Endothelial cell (in vitro differentiated cells): ENCODE measurements at places on chromosomes 7 and 10. TPM values are rescaled to one million over a fixed set of nuclear protein-coding genes. Genes with fewer than 3 reads are reported as not detected.

GRCh38 chr10:47176206-47176902 lies 123.6 kb upstream of the GDF10 start:
- DNase-seq, result no peak
- H3K4me3 ChIP-seq, result no peak overlapping the region
- H3K27ac ChIP-seq, result no peak overlapping the region

GRCh38 chr7:13952921-13953320 lies 36.5 kb downstream of the ETV1 start:
- H3K36me3 ChIP-seq, result no peaks in the 10 kb centered on the region

GRCh38 chr7:29197916-29198315 lies 3.3 kb downstream of the CHN2 start:
- H3K36me3 ChIP-seq, result no peaks in the 10 kb centered on the region
- peaks cover 11% of the 10 kb centered on the region for H3K27me3 ChIP-seq
- no peak for DNase-seq
- peaks cover 11% of the 10 kb centered on the region for H3K4me1 ChIP-seq
- no peak overlapping the region for H3K27ac ChIP-seq

- H3K27ac ChIP-seq, result no peak overlapping the region
- H3K27me3 ChIP-seq, result peaks cover 3% of the 10 kb centered on the region
- H3K4me1 ChIP-seq, result peaks cover 13% of the 10 kb centered on the region
- peaks cover 3% of the 10 kb centered on the region for H3K36me3 ChIP-seq
- H3K4me3 ChIP-seq, result no peak overlapping the region
Observed at GRCh38 chr7:23594879-23595604, 2.1 kb upstream of the CCDC126 start.

GRCh38 chr7:116670409-116671015 lies 1.5 kb upstream of the MET start:
- H3K4me1 ChIP-seq, result peaks cover 27% of the 10 kb centered on the region
- H3K4me3 ChIP-seq, result no peak overlapping the region
- peaks cover 5% of the 10 kb centered on the region for H3K27me3 ChIP-seq
- H3K27ac ChIP-seq, result no peak overlapping the region

DNA sequence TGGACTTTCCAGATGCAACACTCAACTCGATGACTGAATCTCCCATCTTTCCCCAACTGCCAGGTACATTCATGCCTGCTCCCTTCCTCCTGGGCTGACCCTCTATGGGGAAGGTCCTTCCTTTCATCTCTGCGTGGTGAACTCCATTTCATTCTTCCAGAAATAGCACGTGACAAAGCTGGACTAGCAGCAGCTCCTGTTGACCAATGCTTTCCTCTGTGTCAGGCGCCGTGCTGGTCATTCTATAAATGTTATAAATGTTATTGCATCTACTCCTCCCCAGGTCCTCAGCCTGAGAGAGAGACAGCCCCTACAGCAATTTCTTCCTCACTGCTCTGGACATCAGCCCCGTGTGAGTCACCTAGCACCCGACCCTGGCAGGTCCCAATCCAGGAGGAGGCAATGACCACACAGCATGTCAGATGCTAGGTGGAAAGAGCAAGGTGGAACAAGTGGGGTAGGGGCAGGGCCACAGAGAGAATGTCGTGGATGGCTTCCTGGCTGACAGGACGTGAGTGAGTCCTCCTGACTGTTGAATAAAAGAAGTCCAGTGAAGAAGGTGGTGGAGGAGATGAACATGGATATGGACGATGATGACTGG lies 178.1 kb downstream of the ADAM12 start:
- no peaks in the 10 kb centered on the region for H3K36me3 ChIP-seq
- DNase-seq, result no peak
- H3K4me3 ChIP-seq, result no peak overlapping the region
- no peaks in the 10 kb centered on the region for H3K4me1 ChIP-seq

- H3K27ac ChIP-seq, result no peak overlapping the region
- H3K4me1 ChIP-seq, result no peaks in the 10 kb centered on the region
- H3K36me3 ChIP-seq, result peaks cover 3% of the 10 kb centered on the region
- H3K27me3 ChIP-seq, result peaks cover 2% of the 10 kb centered on the region
- no peak overlapping the region for H3K4me3 ChIP-seq
Observed at GRCh38 chr7:71453630-71454029, 321.7 kb downstream of the GALNT17 start.

GRCh38 chr10:106310596-106310995 lies 853.9 kb downstream of the SORCS1 start:
- no peaks in the 10 kb centered on the region for H3K36me3 ChIP-seq
- H3K27ac ChIP-seq, result no peak overlapping the region
- H3K27me3 ChIP-seq, result no peaks in the 10 kb centered on the region
- H3K4me3 ChIP-seq, result no peak overlapping the region

- DNase-seq, result no peak
- H3K27me3 ChIP-seq, result peaks cover 7% of the 10 kb centered on the region
- peaks cover 9% of the 10 kb centered on the region for H3K36me3 ChIP-seq
- no peak overlapping the region for H3K27ac ChIP-seq
- H3K4me1 ChIP-seq, result peaks cover 13% of the 10 kb centered on the region
Observed at GRCh38 chr10:92238054-92238585, 52.8 kb downstream of the CPEB3 start.

GRCh38 chr7:1548438-1548831 lies 7.6 kb downstream of the TMEM184A start:
- no peaks in the 10 kb centered on the region for H3K27me3 ChIP-seq
- no peak overlapping the region for H3K27ac ChIP-seq
- no peaks in the 10 kb centered on the region for H3K4me1 ChIP-seq
- no peaks in the 10 kb centered on the region for H3K36me3 ChIP-seq
- H3K4me3 ChIP-seq, result no peak overlapping the region

DNA sequence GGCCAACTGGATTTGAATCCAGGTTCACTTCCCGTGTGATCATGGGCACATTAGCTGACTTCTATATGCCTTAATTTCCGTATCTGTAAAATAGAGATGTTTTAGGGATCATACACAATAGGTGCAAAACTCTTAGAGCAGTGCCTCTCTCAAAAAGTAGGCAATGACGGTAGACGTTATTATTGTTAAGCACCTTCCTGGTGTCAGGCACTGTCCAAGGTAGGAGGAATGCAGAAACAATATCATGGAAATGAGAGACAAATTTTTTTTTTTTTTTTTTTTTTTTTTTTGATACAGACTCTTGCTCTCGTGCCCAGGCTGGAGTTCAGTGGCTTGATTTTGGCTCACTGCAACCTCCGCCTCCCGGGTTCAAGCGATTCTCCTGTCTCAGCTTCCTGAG lies 8.1 kb downstream of the TMEM248 start:
- peaks cover 18% of the 10 kb centered on the region for H3K36me3 ChIP-seq
- H3K27me3 ChIP-seq, result peaks cover 3% of the 10 kb centered on the region
- DNase-seq, result no peak
- H3K4me3 ChIP-seq, result no peak overlapping the region

DNA sequence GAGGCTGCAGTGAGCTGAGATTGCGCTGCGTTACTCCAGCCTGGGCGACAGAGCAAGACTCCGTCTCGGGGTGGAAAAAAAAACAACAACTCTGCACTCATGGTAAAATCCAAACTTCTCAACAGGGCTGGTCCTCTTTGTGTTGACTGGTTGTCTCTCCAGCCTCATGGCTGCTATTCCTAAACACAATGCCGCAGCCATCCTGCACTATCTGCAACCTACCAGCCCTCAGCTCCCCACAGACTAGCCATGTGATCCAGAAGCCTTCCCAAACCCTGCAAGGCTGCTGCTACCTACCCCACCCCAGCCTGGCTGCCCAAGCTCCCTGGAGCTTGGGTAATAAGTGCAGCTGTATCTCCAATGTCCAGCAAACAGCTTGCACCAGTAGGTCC lies 11.7 kb downstream of the ZYX start:
- H3K27me3 ChIP-seq, result peaks cover 19% of the 10 kb centered on the region
- H3K4me3 ChIP-seq, result no peak overlapping the region
- no peak overlapping the region for H3K27ac ChIP-seq
- no peak for DNase-seq
- H3K4me1 ChIP-seq, result peaks cover 37% of the 10 kb centered on the region
- peaks cover 21% of the 10 kb centered on the region for H3K36me3 ChIP-seq

- H3K27me3 ChIP-seq, result no peaks in the 10 kb centered on the region
- no peak overlapping the region for H3K4me3 ChIP-seq
- no peaks in the 10 kb centered on the region for H3K36me3 ChIP-seq
- DNase-seq, result no peak
Observed at GRCh38 chr10:33815776-33816175, 481.3 kb upstream of the NRP1 start.

GRCh38 chr7:69422574-69422985 lies 175.7 kb upstream of the AUTS2 start:
- no peak overlapping the region for H3K4me3 ChIP-seq
- no peak overlapping the region for H3K27ac ChIP-seq
- H3K4me1 ChIP-seq, result no peaks in the 10 kb centered on the region

DNA sequence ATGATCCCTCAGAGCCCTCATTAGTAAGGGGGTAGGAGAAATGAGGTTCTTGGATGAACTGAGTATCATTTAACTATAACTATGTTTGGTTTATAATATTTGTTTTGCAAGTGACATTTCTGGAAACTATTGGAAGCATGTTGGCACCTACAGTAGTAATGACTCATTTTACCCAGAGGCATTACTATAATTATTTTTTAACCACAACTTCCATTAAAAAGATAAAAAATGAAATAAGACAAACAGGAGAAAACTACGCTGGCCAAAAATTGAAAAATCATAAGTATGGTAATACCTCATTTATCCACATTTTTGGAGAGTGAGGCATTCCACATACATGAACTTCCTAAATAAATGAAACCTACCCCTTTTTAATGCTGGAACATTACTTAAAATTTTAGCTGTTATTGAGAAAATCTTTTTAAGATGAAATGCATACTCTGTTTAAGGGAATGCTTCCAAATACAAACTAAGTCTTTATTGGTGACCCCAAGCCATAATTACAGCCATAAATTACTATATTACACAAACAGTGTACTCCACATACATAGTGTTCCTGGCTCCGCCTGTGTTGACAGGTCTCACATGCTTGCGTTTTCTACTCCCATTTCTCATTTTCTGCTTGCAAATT lies 84.6 kb upstream of the CAPZA2 start:
- H3K4me1 ChIP-seq, result peaks cover 6% of the 10 kb centered on the region
- no peak overlapping the region for H3K4me3 ChIP-seq
- no peak overlapping the region for H3K27ac ChIP-seq
- H3K27me3 ChIP-seq, result peaks cover 1% of the 10 kb centered on the region
- no peak for DNase-seq
- peaks cover 16% of the 10 kb centered on the region for H3K36me3 ChIP-seq

- DNase-seq, result no peak
- H3K4me1 ChIP-seq, result peaks cover 3% of the 10 kb centered on the region
- H3K36me3 ChIP-seq, result no peaks in the 10 kb centered on the region
- H3K27ac ChIP-seq, result no peak overlapping the region
Observed at GRCh38 chr10:34537629-34538231, 277.4 kb downstream of the PARD3 start.

DNA sequence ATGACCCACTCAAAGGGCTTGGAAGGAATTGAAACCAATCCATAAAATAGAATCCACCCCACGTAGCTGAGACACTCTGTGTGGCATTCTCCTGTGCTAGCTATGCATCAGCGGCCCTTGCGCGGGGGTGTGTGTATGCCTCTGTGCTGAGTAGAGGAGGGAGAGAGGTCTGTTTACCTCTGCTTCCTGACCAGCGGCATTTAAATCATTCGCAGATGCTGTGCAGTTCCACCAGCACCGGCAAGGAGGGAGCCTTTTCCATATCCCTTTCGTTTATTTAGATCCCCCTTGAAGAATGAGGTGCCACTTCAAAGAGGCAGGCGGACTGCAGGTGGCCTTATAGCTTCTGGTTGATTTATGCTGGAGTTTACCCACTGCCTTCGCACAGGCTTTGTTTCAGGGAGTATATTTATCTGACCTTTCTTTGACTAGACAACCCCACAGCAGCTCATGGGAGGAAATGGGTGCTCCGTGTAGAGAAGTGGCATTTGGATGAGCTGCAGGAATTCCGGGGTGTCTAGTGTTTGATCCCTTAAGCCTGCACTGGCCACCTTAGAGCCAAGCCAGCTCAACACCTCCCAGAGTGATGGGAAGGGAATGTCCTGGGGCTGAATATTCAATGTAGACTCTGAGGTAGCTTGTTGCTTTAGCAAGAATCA lies 11.4 kb downstream of the C10orf53 start:
- H3K27ac ChIP-seq, result no peak overlapping the region
- H3K4me1 ChIP-seq, result peaks cover 2% of the 10 kb centered on the region
- H3K4me3 ChIP-seq, result no peak overlapping the region

- peaks cover 5% of the 10 kb centered on the region for H3K36me3 ChIP-seq
- H3K27ac ChIP-seq, result no peak overlapping the region
- H3K27me3 ChIP-seq, result peaks cover 11% of the 10 kb centered on the region
- no peak overlapping the region for H3K4me3 ChIP-seq
Observed at GRCh38 chr10:47456794-47457527, 27.0 kb downstream of the ANXA8 start.

DNA sequence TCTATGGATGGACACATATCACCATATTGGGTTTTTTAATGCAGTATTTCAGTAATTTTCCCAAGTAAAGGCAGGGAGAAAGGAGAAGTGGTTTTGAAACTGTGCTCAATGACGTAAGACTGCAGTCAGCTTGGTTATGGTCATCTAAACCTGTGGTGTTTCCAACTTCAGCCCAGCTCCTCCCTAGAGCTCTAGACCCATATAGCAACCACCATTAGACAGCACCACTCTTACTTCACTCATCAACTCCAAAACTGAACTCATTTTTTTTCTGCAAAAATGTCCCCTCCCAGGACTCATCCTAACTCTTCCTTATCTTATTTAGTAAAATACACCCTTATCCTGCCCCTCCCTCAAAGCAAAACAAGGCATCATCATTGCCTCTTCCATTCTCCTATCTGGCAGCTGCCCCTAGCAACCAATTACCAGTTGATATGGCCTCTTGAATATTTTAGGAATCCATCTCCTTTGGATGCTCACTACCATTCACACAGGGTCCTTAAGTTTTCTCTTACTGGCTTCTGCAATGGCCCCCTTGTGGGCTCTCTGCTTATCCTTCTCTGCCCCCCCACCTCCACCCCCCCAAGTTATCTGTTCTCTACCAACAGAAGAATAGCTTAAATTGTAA lies 1.5 kb upstream of the RALA start:
- peaks cover 6% of the 10 kb centered on the region for H3K27me3 ChIP-seq
- peak overlapping the region; percentile 95 for H3K4me3 ChIP-seq
- DNase-seq, result no peak
- peaks cover 27% of the 10 kb centered on the region for H3K36me3 ChIP-seq
- peaks cover 26% of the 10 kb centered on the region for H3K4me1 ChIP-seq

Gene ATRNL1
- total RNA-seq, result 32.5 TPM

Gene ADAMTS14
- total RNA-seq, result 1.1 TPM

Gene ZNF804B
- not detected for total RNA-seq

Gene IFIT1B
- total RNA-seq, result not detected

Gene PTF1A
- not detected for total RNA-seq

Gene FAM131B
- 1.0 TPM for total RNA-seq

Gene SH3PXD2A
- 59.9 TPM for total RNA-seq

Gene GIMAP8
- 143 TPM for total RNA-seq

Gene SLC13A1
- total RNA-seq, result not detected

Gene MYL10
- total RNA-seq, result not detected

Gene AKR1D1
- not detected for total RNA-seq

Gene SPACDR
- total RNA-seq, result 4.3 TPM

Gene ANXA8L1
- total RNA-seq, result not detected

Gene SLC39A12
- 0.10 TPM for total RNA-seq

Gene TMEM236
- total RNA-seq, result 0.05 TPM

Gene DNAJB9
- total RNA-seq, result 18.6 TPM

Gene GTF2IRD1
- 32.6 TPM for total RNA-seq

Gene CHN2
- total RNA-seq, result 3.4 TPM
